ENCODE measurements at places on chromosomes 1 and 21.

GRCh38 chr1:85144351-85144750, 56.5 kb downstream of the SYDE2 start:
- no peak for DNase-seq

DNA sequence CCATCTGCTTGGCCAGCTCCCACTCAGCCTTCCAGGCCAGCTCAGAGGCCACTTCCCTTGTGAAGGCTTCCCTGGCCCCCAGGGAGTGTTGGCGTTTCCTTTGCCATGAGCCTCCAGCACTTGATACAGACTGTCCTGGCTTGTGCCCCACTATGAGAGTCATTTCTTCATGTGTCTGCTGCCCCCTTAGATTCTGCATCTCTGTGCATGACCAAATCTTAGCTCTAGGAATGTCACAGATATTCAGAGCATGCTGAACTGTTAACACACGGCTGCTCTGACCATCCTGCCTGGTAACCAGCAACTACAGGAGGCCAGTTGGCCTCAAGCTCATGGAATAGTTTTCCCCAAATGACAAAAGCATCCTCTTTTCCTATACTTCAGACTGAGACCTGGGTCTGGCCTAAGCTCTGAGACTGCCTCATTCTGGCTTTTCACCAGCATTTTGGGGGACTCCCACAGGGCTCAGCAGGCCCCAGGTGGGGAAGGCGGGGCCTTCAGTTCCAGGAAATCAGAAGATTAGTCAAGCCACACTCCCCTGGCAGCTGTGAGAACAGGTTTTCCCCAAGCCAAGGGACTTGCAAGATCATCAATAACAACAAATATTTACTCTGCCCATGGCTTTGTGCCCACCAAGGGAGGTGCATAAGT, 182.6 kb upstream of the EDN2 start:
- peak; percentile 31 for DNase-seq

GRCh38 chr1:4718071-4718470, 63.7 kb downstream of the AJAP1 start:
- peak; percentile 20 for DNase-seq

- no peak for DNase-seq
Measured at GRCh38 chr1:184567009-184567408, 180.2 kb downstream of the C1orf21 start.

GRCh38 chr1:18512883-18513282, 32.2 kb downstream of the KLHDC7A start:
- DNase-seq = no peak

GRCh38 chr1:203239526-203240305, 10.2 kb upstream of the CHIT1 start:
- DNase-seq = peak; percentile 6

DNA sequence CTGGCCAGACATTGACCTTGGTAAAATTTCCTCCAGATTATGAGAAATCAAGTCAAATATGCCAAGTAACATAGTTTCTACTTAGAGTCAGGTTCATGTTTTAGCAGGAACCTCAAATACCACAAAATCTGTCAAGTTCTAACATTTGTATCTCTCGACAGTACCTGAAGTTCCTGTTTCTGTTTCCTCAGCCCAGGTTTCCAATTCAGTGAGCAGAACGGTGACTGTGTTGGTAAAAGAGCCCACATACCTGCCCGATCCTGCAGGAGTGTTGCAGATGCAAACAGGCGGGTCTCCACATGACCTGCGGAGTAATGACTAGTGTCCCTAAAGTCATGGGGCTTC, 57.9 kb upstream of the LGALS8 start:
- no peak for DNase-seq

- peak; percentile 100 for DNase-seq
Measured at GRCh38 chr21:39445321-39446269, at the start of gene LCA5L. TSS of gene LCA5L (minus strand) at chr21:39445778. CDS start at chr21:39428493, 17,285 bp downstream.

- no peak for DNase-seq
Measured at GRCh38 chr21:46346296-46347202, 22.6 kb downstream of the PCNT start.

- no peak for DNase-seq
Measured at GRCh38 chr1:26127235-26128163, 15.9 kb downstream of the PDIK1L start.

- DNase-seq = no peak
Measured at GRCh38 chr1:30386156-30386926, 337.0 kb downstream of the MATN1 start.

DNA sequence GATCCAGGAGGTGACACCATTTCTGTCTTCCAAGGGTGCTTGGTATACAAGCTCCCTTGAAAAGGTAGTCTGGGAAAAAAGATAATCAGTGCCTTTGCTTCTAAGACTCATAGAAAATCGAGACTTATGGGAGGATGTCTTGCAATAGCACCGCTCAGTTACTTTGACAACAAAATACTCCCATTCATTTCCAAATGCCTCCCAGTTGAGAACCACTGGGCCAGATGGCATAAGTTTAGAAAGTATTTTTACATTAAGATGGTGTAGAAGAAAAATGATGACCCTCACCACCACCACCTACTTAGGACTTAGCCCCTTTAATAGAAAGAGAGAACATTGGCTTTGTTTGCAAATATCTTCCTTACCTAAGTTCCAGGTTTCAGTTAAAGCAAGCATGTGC, 4.6 kb downstream of the TRMT13 start:
- DNase-seq = no peak

GRCh38 chr1:30300669-30301068, 422.7 kb downstream of the MATN1 start:
- no peak for DNase-seq

GRCh38 chr1:228734881-228735801, at the start of gene RHOU:
TSS of gene RHOU (plus strand) at chr1:228735479. CDS start at chr1:228735743, 264 bp downstream.
- peak; percentile 92 for DNase-seq

DNA sequence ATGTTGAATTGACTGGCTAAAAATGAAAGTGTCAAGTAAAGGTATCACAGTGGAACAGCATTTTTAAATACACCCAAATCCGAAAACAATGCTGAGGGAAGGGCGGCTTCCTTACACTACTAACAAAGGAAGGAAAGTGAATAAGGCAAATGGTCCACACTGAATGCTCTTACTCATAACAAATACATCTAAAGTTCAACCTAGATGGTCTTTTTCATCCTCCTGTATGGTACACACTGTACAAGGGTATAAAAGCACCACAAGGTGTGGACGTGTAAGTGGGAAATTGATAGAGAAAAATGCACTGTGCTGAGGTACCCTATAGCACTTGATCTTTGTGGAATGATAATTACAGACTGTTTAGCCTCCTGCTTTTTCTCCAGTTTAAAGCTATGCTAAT, 7.1 kb upstream of the PALMD start:
- no peak for DNase-seq

- no peak for DNase-seq
Measured at GRCh38 chr21:29320031-29320430, 21.3 kb downstream of the BACH1 start.

DNA sequence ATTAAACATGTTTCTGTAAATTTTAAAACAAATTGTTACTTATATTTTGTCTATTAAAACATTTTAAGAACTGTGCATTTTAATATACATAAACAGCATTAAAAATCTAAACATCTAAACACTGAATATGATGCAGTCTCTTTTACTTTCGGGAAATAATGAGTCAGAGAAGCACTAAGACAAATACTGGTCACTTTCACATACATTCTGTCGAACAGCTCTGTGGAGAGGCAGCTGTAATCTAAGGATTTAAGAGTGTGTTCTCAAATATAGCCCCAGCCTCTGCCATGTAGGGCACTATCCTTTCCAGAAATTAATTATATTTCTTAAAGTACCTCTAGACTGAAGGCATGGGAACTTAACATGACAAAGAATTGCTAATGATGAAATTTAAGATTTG, 89.6 kb upstream of the PTGFR start:
- DNase-seq = no peak
